DMS 273 treated with DMSO at 0.1 percent for 48 hours (cell line): ENCODE measurements at places on chromosomes 4 and X.

DNA sequence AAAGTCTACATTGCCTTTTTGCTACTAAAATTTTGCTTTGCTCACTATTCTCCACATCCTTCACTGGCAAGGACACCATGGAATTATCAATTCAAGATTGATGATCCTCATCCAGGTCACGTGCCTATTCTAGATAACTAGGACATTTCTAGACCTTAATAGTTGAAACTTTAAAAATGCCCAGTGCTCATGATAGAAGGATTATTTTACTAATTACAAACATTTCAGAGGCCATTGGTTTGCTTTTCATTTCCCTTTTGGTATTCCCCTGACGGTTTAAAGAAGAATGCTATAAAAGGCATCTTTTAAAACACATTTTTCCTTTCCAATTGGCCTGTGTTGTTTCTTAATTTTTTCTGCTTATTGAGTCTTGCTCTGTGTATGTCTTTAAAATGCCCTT is 249.4 kb downstream of the NDST4 start:
- DNase-seq = no peak

DNA sequence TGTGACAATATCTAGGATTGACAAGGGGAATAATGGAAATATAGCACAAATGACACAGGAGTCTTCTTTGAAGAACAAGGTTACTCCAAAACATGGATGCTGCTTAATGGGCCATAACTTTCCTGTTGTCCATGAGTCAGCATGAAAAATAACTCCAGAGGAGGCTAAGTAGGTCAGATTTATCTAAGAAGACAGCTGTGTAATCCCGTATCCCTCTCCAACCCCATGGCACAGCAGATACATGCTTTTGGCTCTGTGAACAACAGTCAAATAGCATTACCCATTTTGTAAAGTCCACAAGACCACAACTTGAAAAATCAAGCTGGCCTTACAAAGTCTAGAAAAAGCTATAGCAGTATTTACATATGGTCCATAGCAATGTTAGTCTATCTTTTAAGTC is 2.1 kb upstream of the TMEM131L start:
- no peak for DNase-seq

DNA sequence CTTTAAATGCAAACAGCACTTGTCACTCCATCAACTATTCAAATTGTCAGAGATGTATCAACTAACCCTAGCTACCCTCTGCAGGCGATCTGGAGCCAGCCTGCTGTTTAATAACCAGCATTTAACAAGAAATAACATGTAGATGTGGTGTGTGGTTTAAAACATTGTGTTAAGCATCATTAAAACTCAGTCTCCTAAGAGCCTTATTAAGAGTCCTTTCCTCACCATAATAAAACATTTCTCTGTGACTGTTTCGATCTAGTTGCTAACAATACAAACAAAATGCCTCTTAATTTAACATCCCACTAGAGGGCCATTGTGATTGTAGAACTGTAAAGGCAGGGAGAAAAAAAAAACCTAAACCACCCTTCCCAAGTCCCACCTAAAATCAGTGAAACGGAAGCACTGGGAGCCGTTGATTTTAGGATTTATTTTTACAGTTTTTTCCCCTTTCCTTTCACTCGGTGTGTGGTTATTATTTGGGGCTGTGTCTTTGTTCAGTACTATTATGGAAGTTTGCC is 708.6 kb downstream of the C4orf33 start:
- no peak for DNase-seq

DNA sequence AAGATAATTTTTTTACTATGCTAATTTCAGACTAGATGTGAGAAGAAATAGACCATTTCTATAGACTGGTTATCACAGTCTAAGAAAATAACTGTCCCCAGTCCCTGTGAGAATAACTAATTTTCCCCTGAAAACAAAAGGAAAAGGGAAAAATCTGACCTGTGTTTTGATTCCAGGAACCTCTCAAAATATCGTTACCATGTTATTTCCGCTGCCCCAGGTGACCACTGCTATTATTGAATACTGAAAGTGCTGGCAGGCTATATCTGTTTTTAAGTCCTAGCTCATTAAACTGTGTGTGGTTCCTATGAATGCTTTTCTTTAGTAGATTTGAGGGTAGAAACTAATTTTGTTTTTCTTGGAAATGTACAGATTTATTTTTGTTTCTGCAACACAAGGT is 83.6 kb downstream of the GAB1 start:
- DNase-seq = no peak

DNA sequence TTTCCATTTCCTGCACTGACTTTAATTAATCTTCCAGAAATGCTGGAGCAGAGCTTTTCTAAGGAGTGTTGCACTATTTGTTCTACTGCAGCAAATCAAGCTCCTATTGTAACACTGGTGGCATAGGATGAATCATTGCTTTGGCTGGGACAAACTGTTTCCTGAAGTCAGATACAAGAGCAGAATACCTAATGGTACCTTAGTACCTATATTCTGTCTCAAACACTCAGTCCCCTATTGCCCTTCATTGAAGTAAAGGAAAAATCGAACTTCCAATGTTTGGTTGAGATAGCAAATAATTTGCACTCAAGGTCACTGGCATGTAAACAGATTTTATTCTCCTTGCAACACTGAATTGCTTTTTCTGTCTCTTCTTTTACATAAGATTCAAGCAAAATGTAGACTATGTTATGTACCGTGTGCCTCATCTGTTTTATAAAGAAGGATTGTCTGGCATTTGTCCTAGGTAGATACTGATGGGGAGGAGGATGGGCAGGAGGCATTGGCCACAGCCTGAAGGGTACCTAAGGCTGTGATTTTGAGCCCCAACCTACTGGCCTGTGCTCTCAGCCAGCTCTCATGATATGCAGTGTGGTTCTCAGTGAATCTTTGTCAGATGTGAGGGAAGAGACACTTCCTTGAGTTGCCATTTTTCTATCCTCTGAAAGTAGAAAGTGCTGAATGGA is 141.6 kb downstream of the AASDH start:
- no peak for DNase-seq

- DNase-seq = no peak
Observed at GRCh38 chr4:1449475-1449832, 43.2 kb upstream of the NKX1-1 start.

GRCh38 chr4:77344001-77344400 is 187.0 kb downstream of the CCNG2 start:
- no peak for DNase-seq

GRCh38 chrX:828411-828959 is 197.9 kb downstream of the SHOX start:
- DNase-seq = no peak

- no peak for DNase-seq
Observed at GRCh38 chr4:94564252-94564651, 112.5 kb downstream of the PDLIM5 start.

- DNase-seq = no peak
Observed at GRCh38 chr4:81427344-81427821, 44.3 kb downstream of the RASGEF1B start.

DNA sequence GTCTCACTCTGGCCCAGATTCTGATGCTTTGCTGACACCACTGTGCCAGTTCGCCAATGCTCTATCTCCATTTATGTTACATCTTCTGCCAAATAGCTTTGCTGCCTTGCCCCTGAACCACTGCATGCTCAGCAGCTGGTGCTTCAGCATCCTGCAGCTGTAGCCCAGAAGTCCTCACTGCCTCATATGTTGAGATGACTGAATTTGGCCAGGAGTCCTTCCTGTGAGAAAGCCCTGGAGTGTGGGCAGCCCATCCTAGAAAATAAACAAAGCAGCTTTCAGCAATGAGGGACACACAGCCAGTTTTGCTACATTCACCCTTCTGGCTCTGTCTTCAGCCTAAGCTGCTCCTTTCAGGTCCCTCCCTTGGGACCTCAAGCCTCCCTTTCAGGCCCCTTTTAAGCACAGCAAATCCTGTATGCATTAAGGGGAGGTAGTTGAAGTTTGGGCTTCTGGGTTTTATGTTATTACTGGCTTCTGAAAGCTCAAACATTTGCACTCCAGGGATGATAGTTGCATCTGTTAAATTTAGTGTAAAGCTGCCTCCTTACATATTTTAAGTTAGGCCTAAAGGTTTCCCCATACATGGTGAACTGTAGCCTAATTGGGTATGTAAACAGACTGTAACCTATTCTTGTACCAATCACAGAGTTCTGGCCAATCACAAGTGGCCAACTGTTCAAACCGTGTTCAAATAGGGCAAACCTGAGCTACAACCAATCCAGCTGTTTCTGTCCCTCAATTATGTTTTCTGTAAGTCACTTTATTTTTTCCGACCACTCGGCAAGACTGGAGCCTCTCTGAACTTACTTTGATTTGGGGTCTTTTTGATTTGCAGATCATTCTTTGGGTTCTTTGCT is 2.1 kb upstream of the TMEM165 start:
- no peak for DNase-seq

GRCh38 chr4:41072021-41072777 is 142.1 kb downstream of the APBB2 start:
- peak; percentile 18 for DNase-seq

DNA sequence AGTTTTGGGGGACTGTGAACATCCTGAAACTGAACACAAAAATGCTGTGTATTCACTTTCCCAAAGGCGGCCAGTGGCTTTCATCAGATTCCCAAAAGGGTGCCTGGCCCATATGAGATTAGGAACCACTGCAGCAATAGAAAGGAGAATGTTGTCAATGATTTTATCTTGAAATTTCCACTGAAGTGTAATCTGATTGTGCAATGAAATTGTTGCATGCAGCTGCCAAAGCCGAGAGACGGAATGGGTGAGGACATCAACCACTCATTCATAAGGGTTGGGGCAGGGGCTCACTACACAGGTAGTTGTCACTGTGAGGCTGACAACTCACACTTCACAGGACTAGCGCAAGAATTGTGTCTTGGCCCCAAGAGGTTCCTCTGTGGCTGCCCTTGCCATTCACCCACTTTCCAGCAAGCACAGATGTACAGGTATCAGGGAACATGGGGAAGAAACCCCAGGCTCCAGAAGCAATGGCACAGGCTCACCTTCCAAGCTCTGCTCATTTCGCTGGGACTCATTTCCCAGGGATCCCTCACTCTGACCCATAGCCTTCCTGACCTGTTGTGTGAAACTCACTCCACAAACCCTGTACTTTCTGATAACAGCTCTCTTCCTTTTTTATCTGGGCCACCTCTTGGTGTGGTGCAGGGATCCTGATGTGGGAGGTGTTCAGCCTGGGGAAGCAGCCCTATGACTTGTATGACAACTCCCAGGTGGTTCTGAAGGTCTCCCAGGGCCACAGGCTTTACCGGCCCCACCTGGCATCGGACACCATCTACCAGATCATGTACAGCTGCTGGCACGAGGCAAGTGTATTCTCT is 48.8 kb downstream of the BMX start:
- no peak for DNase-seq

DNA sequence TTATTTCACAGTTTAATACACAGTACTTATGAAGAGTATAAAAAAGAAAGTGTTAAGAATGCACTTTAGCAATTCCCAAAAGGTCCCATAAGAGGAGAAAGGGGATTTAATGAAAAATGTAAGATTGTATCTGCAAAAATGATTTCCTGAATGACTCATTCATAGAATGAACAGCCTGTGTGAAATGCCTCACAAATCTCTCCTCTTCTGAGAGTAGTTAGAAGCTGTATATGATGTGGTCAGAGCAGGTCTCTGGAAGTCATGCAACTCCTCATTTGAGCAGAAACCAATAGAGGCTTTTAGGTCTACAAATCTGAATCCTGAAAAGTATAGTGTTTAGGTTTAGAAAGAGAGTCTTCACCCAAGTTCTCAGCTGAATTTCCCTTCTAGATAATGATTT is 381.3 kb upstream of the INTU start:
- DNase-seq = no peak

- no peak for DNase-seq
Observed at GRCh38 chr4:74516303-74516702, 71.4 kb downstream of the AREG start.

GRCh38 chr4:182235021-182235795 is 8.0 kb upstream of the TENM3 start:
- no peak for DNase-seq

GRCh38 chr4:114180481-114180880 is 201.0 kb upstream of the ARSJ start:
- DNase-seq = peak; percentile 3

DNA sequence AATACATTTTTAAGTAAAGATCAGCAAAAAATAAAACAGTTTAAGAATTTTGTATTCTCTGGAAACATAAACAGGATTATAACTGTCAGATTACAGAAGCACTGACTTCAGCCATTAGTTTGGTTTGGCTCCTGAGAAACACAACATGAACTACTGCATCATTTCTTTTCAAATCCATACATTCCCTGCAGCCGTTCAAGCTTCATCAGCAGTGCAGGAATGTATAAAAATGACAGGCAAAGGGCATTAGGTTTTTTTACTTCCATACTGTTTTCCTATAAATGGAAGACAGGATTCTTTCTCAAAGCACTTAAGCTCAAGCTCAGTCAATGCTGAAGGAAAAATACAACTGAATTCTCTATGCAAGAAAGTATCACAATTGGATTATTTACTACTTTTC is 4.2 kb upstream of the MAB21L2 start:
- no peak for DNase-seq

DNA sequence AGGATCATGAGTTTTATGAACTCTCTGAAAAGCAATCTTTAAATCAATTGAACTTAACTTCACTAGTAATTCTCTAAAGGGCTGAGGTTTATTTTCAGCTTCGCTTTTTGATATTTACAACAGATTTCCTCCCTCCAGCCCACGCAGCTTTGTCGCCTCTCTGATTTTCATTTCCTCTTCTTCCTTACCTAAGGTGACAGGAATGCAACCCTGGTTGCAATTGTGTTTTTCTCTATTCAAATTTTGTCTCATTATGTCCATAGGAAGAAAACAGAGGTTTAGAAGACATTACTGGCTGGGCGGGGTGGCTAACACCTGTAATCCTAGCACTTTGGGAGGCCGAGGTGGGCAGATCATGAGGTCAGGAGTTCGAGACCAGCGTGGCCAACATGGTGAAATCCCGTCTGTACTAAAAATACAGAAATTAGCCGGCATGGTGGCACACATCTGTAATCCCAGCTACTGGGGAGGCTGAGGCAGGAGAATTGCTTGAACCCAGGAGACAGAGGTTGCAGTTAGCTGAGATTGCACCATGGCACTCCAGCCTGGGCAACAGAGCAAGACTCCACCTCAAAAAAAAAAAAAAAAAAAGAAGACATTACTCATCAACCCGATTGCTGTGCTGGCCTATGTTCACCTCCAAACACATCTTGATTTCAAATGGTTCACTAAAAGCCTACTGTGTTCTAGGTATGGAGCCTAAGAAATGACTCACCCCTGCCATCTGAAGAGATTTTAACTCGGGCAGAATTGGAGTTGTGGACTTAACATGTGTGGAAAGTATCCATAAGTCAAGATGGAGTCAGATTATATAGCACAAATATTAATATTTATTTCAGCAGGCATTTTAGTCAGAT is 36.8 kb downstream of the VSIG4 start:
- DNase-seq = no peak

DNA sequence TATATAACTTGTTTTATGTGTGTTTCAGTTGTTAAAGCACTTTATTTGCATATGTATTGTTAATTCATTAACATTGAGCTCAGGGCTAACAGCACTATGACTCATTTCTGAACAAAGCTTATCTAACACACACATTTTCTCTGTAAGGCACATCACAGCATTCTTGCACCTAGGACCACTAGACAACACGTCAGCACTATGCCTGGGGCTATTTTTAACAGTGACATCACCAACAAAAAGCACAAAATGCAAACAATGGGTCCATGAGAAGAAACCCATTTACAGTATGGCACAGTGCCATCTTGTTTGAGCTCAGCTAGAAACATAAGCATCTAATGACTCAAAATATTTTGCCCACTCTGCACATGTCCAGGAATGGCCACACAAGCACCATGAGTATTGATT is 124.4 kb downstream of the RELL1 start:
- DNase-seq = no peak

GRCh38 chr4:87566276-87566675 is 37.1 kb upstream of the SPARCL1 start:
- no peak for DNase-seq

GRCh38 chr4:181030961-181031360 is 1212.2 kb upstream of the TENM3 start:
- DNase-seq = no peak
